ENCODE measurements at places on chromosomes 11 and 22. TPM values are rescaled to one million over a fixed set of nuclear protein-coding genes. Genes with fewer than 3 reads are reported as not detected.

Gene RPS25
- 953 TPM for total RNA-seq

Gene C11orf54
- total RNA-seq = 21.1 TPM

Gene OR5P2
- total RNA-seq = not detected

Gene OR2AG2
- 0.06 TPM for total RNA-seq

Gene TREH
- not detected for total RNA-seq

Gene GCAT
- 4.3 TPM for total RNA-seq

Gene TIGD3
- total RNA-seq = not detected

Data from mesenteric fat pad (tissue), 1 donor.